Astrocyte of the spinal cord (primary cell): ENCODE measurements at places on chromosomes 1 and 21.
A peak's percentile ranks its signal among the peaks of the same experiment; 100 is the strongest.

GRCh38 chr1:230327892-230328284, 98.2 kb downstream of the PGBD5 start:
- DNase-seq, result peak; percentile 7

DNA sequence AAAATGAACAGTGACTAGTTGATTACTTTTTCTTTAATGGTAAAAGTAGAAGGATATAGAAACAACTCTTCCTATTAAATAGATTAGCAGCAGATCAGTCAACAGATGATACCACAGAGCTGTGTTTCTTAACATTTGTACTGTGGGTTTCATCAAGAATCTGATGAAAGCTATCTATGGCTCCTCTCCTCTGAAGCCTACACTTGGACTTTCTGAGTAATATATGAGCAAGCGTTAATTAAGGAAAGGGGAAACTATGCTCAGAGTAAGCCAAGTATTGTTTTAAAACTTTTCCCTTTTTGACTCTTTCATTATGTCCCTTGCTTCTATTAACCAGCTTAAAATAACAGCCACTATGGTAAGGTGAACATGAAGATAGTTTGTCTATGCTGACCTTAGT, 10.8 kb downstream of the ARID4B start:
- no peak for DNase-seq

GRCh38 chr1:154328318-154329151, 3.2 kb downstream of the ATP8B2 start:
- peak; percentile 66 for DNase-seq

GRCh38 chr1:248776991-248777390, 21.4 kb upstream of the LYPD8 start:
- no peak for DNase-seq

DNA sequence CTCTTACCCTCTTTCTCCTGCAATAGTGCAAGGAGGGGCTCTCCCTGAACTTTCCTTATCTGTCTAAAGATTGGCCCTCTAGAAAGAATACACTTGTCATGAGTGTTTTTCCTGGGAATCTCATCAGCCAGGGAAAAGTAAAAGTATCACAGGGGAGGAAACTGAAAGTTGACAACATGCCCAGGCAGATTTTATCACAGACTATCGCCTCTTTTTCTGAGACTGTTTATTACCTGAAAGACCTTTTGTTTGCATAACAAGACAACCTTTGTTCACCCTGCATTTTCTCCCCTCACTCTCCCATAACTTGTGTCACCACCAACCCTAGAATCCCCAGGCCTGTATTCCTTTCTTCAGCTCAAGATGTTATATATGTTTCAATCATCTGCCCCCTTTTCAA, 794.7 kb upstream of the ADAMTS5 start:
- no peak for DNase-seq

DNA sequence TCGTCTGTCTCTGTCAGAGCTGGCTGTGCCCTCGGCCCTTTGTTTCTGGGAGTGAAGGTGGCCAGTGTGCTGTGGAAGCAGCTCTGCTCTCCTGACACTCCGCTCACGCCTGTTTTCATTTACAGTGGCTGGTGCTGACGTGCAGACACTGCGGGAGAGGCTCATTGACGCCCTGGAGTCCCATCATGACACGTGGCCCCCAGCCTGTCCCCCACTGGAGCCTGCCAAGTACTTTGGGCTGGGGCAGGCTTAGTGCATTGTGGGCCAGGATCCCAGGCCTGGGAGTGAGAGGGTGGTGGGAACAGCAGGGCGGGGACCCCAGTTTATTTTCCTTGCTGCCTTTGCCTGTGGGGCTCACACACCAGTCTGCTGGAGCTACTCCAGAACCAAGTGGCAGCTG, 21.1 kb downstream of the QSOX1 start:
- DNase-seq, result no peak

- no peak for DNase-seq
These were observed 1.8 kb downstream of the ZNF362 start for GRCh38 chr1:33257772-33258712.

DNA sequence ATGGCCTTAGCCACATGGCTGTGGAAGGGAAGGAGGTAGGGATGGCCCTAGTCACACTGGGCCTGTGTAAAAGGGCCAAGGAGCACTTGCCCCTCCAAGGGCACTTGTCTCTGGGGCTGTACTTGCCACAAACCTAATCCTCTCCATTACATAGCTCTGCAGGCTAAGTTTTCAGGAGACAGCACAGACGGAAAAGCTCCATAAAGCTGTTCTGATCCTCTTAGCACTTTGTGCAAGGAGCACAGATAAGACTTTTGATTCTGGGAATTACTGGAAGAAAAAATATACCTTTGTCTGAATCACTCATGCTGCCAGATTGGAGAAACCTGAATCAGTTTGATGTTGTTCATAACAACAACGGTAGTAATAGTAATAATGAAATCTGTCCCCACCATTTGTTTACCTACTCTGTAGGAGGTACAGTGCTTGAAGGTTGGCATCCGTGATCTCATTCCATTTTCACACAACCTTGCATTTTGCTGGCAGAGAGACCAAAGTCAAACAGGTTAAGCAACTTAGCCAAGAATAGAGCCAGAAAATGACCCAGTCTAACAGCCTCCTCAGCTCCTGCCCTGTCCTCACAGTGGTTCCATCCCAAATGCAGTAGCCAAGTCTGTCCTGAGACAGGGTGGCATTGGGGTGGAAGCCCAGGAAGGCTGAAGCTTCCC, 207.1 kb downstream of the ROR1 start:
- DNase-seq, result no peak

DNA sequence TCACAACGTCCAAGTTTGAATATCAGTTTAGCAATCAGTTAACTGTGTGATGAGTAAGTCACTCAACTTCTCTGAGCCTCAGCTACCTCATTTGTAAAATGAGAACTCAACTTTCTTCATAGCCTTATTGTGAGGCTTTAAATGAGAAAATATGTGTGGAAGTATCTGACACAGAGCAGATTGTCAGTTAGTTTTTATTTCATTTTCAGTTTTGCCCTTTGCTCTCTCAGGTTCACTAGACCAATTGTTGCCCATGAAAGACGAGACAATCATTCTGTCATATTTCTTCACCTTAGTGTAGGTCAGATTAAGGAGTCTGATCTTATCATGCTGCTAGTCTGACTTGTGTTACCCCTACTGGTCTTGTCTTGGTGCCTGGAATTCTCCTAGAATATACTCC, 232.8 kb upstream of the PTBP2 start:
- DNase-seq, result no peak

GRCh38 chr1:18128298-18128697, 20.7 kb downstream of the IGSF21 start:
- no peak for DNase-seq
